ENCODE measurements at places on chromosomes 16 and 17.

GRCh38 chr17:74430706-74431567 is 951 bp upstream of the GPRC5C start:
- DNase-seq = peak; percentile 90

DNA sequence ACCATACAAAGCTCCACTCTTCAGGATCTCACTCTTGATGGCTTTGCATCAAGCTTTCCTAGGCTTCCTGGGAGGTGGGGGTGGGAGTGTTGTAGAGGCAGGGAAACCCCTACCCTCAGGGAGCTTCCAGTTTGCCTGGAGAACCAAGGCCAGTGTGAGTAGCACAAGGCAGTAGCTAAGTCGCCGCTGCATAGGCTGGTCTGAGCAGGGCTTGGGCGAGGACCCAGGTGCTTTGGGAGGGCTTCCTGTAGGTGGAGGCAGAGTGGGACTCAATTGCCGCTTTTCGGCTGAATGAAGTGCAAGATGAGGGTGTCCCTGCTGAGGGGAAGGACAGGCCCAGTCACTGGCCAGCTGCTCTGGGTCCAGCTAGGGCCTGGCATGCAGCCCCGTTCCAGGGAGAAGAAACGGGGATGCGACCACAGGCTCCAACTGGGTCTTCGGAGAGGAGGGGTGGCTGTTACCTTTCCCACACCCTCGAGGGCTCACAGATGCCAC is 3.9 kb downstream of the CD79B start:
- DNase-seq = no peak

GRCh38 chr17:75288770-75289114 is 491 bp downstream of the SLC25A19 start:
- DNase-seq = no peak

- DNase-seq = no peak
Measured at GRCh38 chr17:37300683-37301082, 75.1 kb upstream of the C17orf78 start.

GRCh38 chr17:74215342-74215727 is 2.0 kb downstream of the TTYH2 start:
- no peak for DNase-seq

DNA sequence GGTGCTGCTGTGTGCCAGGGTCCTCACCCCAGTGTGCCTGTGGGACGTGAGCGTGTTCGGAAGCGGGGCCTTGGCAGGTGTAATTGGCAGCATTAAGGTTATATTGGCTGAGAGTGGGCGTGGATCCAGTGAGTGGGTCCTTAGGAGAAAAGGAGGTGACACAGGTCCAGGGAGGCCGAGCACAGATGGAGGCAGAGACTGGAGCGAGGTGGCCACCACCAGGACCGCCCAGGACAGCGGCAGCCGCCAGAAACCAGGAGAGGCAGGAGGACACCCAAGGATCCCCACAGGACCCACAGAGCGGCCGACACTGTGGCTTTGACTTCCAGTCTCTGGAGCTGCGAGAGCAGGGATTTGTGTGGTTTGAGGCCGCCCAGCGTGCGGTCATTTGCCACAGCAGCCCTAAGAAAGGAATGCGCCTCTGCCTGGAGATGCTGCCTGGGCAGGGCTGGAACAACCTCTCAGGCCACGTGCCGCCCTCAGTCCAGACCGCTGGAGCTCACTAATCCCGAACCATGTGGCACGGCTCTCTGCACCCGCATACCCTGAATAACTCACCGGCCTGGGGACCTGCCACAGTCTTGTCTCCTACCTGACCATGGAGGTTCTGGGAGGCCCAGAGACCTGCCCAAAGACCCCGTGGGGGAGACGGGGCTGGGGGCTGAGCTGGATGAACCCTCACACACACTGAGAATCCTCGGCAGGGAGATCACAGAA is 45.4 kb downstream of the SOX8 start:
- no peak for DNase-seq

Data from coronary artery (tissue), 2 donors.